ENCODE measurements at places on chromosomes 6 and 20. TPM values are rescaled to one million over a fixed set of nuclear protein-coding genes. Genes with fewer than 3 reads are reported as not detected.

The VGLL2 gene
- total RNA-seq: not detected

The NKAIN2 gene
- total RNA-seq: 0.48 TPM

The TSPO2 gene
- not detected for total RNA-seq

The MEP1A gene
- not detected for total RNA-seq

The CYP39A1 gene
- 6.9 TPM for total RNA-seq

The DYNLT2 gene
- total RNA-seq: 2.3 TPM

The HLA-A gene
- total RNA-seq: 327 TPM

The ZNF341 gene
- 2.5 TPM for total RNA-seq

DNA sequence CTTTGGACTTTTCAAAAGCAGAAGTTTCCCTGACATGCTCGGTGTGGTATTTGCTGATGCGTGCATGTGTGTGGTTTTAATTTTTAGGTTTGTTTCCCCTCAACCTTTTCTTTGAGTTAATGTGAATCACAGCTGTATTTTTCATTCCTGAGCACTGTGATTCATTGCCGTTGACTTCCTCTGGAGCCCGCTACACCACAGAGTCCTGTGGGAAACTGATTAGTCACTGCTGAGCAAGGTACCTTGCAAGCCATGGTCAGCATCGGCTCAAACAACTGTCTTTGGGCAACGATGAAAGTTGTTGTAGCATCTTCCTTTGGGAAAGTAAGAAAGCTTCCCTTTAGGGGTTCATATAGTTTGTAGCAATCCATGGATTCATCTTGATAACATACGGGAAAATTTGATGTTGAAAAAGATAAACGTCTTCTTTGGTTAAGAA lies 57.5 kb downstream of the RIN2 start:
- H3K36me3 ChIP-seq: no peaks in the 10 kb centered on the region
- no peaks in the 10 kb centered on the region for H3K4me1 ChIP-seq
- no peak for DNase-seq
- H3K4me3 ChIP-seq: no peak overlapping the region
- H3K27ac ChIP-seq: peak overlapping the region; percentile 19
- H3K27me3 ChIP-seq: no peaks in the 10 kb centered on the region

GRCh38 chr20:56974499-56975250 lies 291.8 kb downstream of the BMP7 start:
- peaks cover 15% of the 10 kb centered on the region for H3K27me3 ChIP-seq
- H3K4me3 ChIP-seq: peak overlapping the region; percentile 41
- peak overlapping the region; percentile 57 for H3K27ac ChIP-seq
- no peaks in the 10 kb centered on the region for H3K36me3 ChIP-seq
- DNase-seq: no peak

GRCh38 chr6:11126876-11127275 lies 15.4 kb upstream of the ERVFRD-1 start:
- H3K36me3 ChIP-seq: no peaks in the 10 kb centered on the region
- no peaks in the 10 kb centered on the region for H3K4me1 ChIP-seq
- no peaks in the 10 kb centered on the region for H3K27me3 ChIP-seq
- H3K27ac ChIP-seq: no peak overlapping the region

DNA sequence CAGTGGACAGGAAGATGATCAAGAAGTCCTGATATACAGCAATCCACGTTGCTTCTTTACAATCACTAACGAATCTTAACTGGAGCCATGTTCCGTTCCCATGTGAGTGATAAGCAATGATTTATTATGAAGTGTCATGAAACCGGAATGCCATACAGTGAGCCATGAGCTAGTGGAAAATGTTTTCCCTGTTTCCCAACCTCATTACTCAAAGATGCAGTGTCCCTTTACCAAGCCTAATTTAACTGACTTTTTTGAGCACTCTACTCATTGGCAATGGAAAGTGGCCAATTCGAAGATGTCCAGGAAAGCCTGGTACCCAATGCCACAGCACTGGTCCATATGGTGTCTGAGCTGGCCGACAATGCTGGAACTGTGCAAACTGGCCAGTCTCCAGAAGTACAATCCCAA lies 148.3 kb downstream of the ZNF217 start:
- no peak overlapping the region for H3K4me3 ChIP-seq
- no peaks in the 10 kb centered on the region for H3K27me3 ChIP-seq
- H3K27ac ChIP-seq: no peak overlapping the region
- no peaks in the 10 kb centered on the region for H3K4me1 ChIP-seq

DNA sequence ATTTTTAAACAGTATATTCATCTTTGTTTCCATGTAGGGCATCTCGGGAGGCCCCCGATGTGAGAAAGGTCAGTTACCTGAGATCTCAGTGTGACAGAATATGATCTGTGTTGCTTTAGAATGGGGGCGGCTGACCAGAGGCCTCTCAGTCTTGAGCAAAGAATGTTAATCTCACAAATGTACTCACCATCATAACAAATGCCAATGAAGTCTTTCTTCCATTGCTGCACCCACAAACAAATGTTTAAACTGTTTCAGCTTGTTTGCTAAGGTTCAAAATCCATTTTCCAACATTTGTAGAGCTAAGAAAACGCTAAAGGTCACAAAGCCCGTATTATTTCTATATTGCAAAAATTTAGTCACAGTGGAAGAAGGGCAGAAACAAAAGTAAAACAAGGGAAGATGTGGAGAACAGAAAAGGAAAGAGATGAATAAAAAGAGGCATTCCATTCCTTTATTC lies 31.8 kb downstream of the ELOVL2 start:
- H3K27ac ChIP-seq: no peak overlapping the region
- DNase-seq: no peak
- no peaks in the 10 kb centered on the region for H3K36me3 ChIP-seq
- no peaks in the 10 kb centered on the region for H3K4me1 ChIP-seq
- no peaks in the 10 kb centered on the region for H3K27me3 ChIP-seq

GRCh38 chr20:10646886-10647420 lies 26.8 kb downstream of the JAG1 start:
- H3K27ac ChIP-seq: peak overlapping the region; percentile 21
- no peaks in the 10 kb centered on the region for H3K4me1 ChIP-seq
- no peak overlapping the region for H3K4me3 ChIP-seq
- peaks cover 15% of the 10 kb centered on the region for H3K36me3 ChIP-seq
- no peaks in the 10 kb centered on the region for H3K27me3 ChIP-seq

- H3K27ac ChIP-seq: no peak overlapping the region
- H3K4me3 ChIP-seq: no peak overlapping the region
- H3K27me3 ChIP-seq: no peaks in the 10 kb centered on the region
Observed at GRCh38 chr20:6140947-6141346, 18.1 kb upstream of the FERMT1 start.

DNA sequence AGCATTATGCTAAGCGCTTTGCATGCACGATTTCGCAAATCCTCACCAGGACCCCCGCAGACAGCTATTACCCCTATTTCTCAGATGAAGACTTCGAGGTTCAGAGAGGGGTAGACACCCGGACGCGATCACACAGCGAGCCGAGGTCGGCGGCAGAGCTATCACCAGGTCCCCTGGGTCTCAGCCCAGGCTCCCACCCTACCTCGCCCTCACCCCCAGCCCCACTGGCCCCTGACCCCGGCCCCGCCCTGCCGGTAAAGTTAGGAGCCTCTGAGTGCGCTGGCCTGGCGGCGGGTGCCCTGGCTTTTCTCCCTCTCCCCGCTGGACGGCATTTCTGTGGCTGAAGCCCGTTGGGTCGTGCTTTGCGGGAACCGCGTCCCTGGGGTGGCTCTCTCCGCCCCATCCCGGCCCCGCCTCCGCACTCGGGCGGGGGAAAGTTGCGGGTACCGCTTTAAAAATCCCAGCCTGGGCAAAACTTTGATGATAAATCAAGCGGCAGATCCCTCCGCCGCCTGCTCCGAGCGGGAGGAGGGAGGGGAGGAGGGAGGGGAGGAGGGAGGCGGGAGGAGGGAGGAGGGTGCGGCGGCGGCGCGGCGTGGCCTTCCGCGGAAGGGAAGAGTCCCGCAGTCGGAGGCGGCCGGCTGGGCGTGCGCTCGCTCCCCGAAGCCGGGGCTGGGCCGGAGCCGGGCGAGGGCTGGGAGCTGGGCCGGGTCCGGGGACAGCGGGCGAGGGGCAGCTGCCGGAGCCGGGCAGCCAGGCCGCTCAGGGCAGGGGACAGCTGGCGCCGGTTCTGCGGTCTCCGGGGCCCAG lies at the start of gene VSTM2L:
Gene VSTM2L, plus strand, starts transcription at position 624 of the 810 bp plus-strand sequence. CDS start 224 bp downstream, outside the sequence.
- DNase-seq: no peak
- H3K27me3 ChIP-seq: peaks cover 5% of the 10 kb centered on the region
- no peaks in the 10 kb centered on the region for H3K36me3 ChIP-seq
- H3K27ac ChIP-seq: no peak within 1 kb of the TSS

- H3K4me3 ChIP-seq: no peak overlapping the region
- peaks cover 20% of the 10 kb centered on the region for H3K4me1 ChIP-seq
- no peak for DNase-seq
- H3K27ac ChIP-seq: no peak overlapping the region
- H3K36me3 ChIP-seq: no peaks in the 10 kb centered on the region
Observed at GRCh38 chr6:44267252-44267651, 1.9 kb upstream of the NFKBIE start.

DNA sequence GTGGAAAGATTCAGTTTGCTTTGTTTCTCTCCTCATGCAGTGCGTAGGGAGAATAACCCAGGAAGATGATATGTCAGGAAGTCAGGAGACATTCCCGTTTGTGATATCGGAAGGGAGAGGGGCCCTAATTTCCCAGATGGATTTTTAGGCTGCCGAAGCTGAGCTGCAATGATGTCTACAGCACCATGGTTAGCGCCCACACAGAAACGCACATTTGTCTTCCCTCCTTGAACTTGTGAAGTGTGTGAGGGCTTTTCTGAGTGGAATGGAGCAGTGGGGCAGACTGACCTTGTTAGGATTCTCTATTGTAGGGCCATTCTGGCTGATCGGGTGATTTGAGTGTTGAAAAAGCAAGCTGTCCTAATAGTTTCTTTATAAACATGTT lies 191.3 kb upstream of the ARG1 start:
- H3K36me3 ChIP-seq: no peaks in the 10 kb centered on the region
- no peak overlapping the region for H3K4me3 ChIP-seq
- H3K4me1 ChIP-seq: no peaks in the 10 kb centered on the region
- no peak for DNase-seq
- H3K27me3 ChIP-seq: no peaks in the 10 kb centered on the region
- H3K27ac ChIP-seq: no peak overlapping the region

DNA sequence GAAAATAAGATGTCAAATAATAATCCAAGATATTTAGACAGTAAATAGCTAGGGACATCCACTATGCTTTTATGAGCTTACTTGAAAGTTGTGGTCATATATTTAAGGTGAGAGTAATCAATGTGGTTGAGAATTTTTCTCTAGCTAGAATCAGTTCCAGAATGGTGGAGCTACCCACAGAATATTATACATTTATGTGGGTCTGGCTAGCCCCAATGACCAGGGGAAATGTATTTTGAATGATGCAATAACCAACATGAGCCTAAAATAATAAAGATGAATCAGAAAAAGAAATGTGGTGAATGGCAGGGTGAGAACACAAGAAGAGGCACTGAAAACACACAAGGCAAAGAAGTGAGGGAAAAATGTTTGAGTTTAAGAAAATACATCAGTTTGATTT lies 325.7 kb downstream of the TBC1D32 start:
- no peaks in the 10 kb centered on the region for H3K36me3 ChIP-seq
- H3K27ac ChIP-seq: no peak overlapping the region
- DNase-seq: no peak
- no peak overlapping the region for H3K4me3 ChIP-seq
- no peaks in the 10 kb centered on the region for H3K27me3 ChIP-seq
- no peaks in the 10 kb centered on the region for H3K4me1 ChIP-seq

- no peak for DNase-seq
- H3K27me3 ChIP-seq: no peaks in the 10 kb centered on the region
- H3K36me3 ChIP-seq: no peaks in the 10 kb centered on the region
Observed at GRCh38 chr6:71349395-71349794, 60.8 kb downstream of the OGFRL1 start.

DNA sequence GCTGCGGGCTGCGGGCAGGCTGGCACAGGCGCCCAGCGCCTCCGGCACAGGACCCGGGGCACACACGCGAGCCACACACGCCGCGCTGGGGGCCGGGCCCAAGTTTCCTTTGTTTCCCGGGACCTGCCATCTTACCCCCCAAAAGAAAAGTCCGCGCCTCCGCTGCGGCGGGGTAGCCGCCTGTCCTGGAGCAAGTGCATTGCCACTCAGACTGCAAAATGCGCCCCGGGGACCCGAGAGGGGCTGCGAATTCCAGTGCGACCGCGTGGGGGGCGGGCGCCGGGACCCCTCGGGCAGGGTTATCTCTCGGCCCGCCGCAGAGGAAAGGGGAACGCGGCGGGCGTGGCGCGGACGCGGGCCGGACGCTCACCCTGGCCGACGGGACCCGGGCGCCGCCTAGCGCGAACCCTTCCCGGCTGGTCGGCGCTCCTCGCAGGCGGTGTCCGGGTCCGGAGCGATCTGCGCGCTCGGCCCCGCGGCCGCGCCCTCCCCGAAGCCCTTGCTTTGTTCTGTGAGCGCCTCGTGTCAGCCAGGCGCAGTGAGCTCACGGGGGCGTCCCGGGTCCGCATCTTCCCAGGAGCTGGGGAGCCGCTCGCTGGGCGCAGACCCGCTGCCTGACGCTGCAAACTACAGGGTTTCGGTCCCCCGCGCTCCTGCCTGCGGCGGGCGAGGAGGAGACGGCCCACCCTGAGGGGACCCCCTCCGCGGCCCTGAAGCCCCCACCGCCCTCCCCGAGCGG lies 639 bp upstream of the CD24 start:
- H3K27ac ChIP-seq: peak overlapping the region; percentile 93
- H3K27me3 ChIP-seq: no peaks in the 10 kb centered on the region
- no peaks in the 10 kb centered on the region for H3K36me3 ChIP-seq
- peak overlapping the region; percentile 71 for H3K4me3 ChIP-seq
- no peaks in the 10 kb centered on the region for H3K4me1 ChIP-seq

GRCh38 chr20:32457479-32457986 lies 99.4 kb downstream of the ASXL1 start:
- H3K27me3 ChIP-seq: no peaks in the 10 kb centered on the region
- no peak for DNase-seq
- H3K27ac ChIP-seq: peak overlapping the region; percentile 55
- H3K4me3 ChIP-seq: peak overlapping the region; percentile 48

GRCh38 chr6:84197708-84198107 lies 29.7 kb downstream of the CEP162 start:
- H3K4me3 ChIP-seq: no peak overlapping the region
- no peak overlapping the region for H3K27ac ChIP-seq
- no peak for DNase-seq
- no peaks in the 10 kb centered on the region for H3K27me3 ChIP-seq

GRCh38 chr6:143778926-143779325 lies 64.2 kb upstream of the LTV1 start:
- no peaks in the 10 kb centered on the region for H3K27me3 ChIP-seq
- H3K4me1 ChIP-seq: no peaks in the 10 kb centered on the region
- H3K36me3 ChIP-seq: no peaks in the 10 kb centered on the region
- DNase-seq: no peak
- H3K4me3 ChIP-seq: no peak overlapping the region

- no peak overlapping the region for H3K4me3 ChIP-seq
- H3K27me3 ChIP-seq: no peaks in the 10 kb centered on the region
- DNase-seq: no peak
- H3K36me3 ChIP-seq: no peaks in the 10 kb centered on the region
Observed at GRCh38 chr20:46572153-46572552, 21.7 kb upstream of the OCSTAMP start.

Measured in breast epithelium (tissue), 4 donors.